Body of pancreas (tissue), 4 donors: ENCODE measurements at places on chromosomes 16 and 17.

DNA sequence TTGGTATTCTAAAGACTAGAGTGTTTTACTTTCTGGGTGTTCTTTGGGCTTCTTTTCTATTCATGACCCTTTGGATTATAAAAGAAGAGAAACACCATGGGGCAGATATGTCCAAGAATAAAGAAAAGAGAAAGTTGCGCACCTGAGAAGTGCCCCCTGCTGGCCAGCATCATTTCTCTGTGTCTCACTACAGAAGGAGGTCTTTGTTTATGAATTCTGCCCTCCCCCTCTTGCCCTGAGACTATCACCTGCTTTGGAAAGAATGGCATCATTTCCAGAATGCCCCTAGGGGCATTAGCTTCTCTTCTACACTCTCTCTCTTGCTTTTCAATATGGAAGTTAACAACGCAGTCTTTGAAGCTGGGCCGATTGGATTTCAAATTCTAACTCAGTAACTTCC lies 45.0 kb downstream of the CDH13 start:
- no peak overlapping the region for H3K4me3 ChIP-seq
- no peaks in the 10 kb centered on the region for H3K27me3 ChIP-seq
- no peak for DNase-seq
- no peak overlapping the region for H3K27ac ChIP-seq

DNA sequence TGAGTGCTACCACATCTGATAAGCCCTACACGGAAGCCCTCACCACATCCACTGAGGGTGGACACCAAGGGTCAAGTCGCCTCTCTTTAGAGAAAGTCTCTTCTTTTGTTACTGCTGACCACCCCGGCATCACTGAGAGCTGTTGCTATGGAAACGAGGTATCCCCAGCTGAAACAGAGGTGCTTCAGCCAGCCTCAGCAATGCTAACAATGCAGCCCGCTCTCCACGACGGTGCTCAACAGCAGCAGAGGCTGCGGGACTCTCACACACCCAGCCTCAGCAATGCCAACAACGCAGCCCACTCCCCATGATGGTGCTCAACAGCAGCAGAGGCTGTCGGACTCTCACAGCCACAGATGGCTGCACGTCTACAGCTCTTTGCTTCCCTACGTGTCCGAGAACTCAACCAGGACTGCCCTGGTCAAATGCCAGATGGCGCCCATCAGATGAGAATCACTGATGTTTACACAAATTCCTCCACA lies 41.4 kb downstream of the VPS53 start:
- no peaks in the 10 kb centered on the region for H3K27me3 ChIP-seq
- no peak overlapping the region for H3K4me3 ChIP-seq
- no peak for DNase-seq
- H3K27ac ChIP-seq: no peak overlapping the region

- H3K27me3 ChIP-seq: no peaks in the 10 kb centered on the region
- peaks cover 5% of the 10 kb centered on the region for H3K4me1 ChIP-seq
- DNase-seq: no peak
- no peak overlapping the region for H3K27ac ChIP-seq
- no peak overlapping the region for H3K4me3 ChIP-seq
- no peaks in the 10 kb centered on the region for H3K36me3 ChIP-seq
Observed at GRCh38 chr17:80270104-80270503, 9.5 kb downstream of the RNF213 start.

DNA sequence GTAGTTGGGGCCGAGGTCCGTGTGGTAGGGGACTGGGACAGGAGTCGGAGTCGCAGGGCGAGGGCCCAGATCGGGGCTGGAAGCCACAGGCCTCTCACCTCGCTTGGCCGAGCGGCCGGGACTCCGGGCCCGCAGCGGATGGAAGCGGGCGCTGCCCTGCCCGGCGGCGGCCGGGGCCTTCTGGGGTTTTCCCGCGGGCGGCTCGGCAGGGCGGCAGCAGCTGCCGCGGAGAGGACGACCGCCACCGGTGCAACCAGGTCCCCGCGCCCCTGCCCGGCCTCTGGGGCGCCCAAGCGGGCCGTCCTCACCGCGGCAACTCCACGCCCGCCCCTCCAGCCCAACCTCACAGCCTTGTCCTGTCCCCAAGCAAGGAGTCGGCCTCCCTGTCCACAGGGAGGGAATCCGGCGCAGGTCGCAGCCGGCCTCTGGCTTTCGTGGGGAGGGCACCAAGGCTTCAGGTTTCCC lies 15.6 kb upstream of the UTP6 start:
- H3K36me3 ChIP-seq: no peaks in the 10 kb centered on the region
- no peak overlapping the region for H3K27ac ChIP-seq
- no peak overlapping the region for H3K4me3 ChIP-seq
- H3K4me1 ChIP-seq: peaks cover 4% of the 10 kb centered on the region
- no peak for DNase-seq

GRCh38 chr17:77354670-77355455 lies 214.1 kb downstream of the SEC14L1 start:
- H3K27ac ChIP-seq: no peak overlapping the region
- no peak overlapping the region for H3K4me3 ChIP-seq
- H3K4me1 ChIP-seq: peaks cover 20% of the 10 kb centered on the region
- no peaks in the 10 kb centered on the region for H3K36me3 ChIP-seq
- peak; percentile 51 for DNase-seq

DNA sequence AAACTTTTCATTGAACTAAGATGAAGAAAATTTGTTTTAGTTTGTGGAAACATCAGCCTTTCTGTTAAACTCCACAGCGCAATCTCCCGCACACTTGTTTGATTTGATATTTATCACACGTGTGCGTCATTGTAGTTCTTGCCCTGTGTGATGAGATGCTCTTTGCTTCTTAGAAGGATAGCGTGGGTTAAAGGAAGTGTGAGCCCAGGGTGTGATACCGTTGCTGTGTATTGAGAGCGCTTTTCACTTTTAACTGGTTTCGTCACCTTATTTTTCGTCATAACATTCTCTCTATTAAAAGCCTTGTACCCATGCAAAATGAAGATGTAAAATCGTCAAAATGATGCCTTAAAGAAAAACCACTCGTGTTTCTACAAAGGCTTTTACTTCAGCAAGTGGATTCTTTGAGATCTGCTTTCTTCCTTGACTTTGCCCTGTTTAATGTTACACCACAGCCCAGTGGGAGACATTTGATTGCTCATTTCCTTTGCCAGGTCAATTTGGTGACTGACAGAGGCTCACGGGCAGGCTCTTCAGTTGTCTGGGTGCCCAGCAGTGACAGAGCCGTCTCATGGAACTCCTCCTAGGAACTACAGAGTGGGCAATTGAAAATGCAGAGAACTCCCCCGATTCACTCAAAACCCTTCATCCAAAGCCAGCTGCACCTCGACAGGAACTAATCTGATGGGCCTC lies 61.1 kb downstream of the RPA1 start:
- no peak for DNase-seq
- H3K27me3 ChIP-seq: no peaks in the 10 kb centered on the region
- no peaks in the 10 kb centered on the region for H3K36me3 ChIP-seq
- no peak overlapping the region for H3K4me3 ChIP-seq

GRCh38 chr16:12758031-12758669 lies 45.5 kb downstream of the CPPED1 start:
- no peak overlapping the region for H3K27ac ChIP-seq
- no peaks in the 10 kb centered on the region for H3K4me1 ChIP-seq
- no peaks in the 10 kb centered on the region for H3K36me3 ChIP-seq
